ENCODE measurements at places on chromosomes 6 and 20.

DNA sequence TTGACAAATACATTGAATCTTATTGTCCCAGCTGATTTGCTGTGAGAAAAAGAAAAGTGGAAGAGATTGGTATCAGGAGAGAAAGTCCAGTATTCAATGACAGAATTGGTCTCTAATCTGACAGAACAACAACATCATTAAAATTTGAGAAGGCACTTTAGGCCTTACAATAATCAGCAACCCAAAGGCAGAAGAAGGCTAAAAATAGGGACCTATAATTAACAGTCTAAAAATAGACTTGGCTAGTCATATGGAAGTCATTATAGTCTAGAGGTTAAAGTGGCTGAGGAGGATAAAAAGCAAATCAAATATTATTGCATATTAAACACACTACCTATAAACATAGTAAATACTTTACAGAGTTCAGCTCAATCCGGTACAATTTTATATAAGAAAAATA, 393.6 kb upstream of the JAG1 start:
- DNase-seq: peak; percentile 29

- DNase-seq: no peak
Observed at GRCh38 chr6:127794405-127794804, 106.5 kb downstream of the THEMIS start.

DNA sequence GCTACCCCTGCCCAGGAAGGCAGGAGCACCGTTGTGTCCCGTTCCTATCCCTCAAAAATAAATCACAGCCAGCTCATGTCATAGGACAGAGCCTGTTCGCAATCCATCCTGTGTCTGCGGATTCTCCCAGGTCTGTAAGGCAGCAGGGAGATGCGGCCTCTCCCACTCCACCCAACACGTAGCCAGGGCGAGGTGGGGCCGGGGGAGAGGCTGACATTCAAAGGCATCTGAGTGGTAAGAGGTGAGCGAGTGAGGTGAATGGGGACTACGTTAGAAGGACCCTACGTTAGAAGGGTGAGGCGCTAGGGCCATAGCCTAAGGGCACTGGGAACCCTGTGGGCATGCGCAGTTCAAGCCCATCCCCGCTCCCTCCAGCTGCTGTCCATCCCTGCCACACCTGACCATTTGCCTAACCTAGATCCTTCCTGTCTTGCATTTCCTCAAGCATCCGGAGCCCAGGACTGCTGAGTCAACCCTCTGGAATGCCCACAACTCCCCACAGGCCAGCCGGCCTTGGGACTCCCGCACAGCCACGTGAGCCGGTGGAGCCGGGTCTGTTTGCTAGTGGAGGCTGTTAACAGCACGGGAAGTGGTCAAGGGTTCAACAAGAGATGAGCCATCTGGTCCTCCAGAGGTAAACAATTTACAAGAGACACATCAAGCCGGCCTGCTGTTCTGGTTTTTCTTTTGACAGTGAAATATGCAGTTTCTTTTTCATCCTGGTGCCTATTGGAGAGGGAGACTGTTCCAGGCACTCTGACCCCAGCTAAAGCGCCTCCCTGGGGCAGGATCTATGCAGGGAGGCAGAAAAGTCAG, 45.9 kb downstream of the RIPOR3 start:
- DNase-seq: peak; percentile 95

GRCh38 chr6:118298476-118299427, 249.3 kb upstream of the PLN start:
- DNase-seq: no peak

DNA sequence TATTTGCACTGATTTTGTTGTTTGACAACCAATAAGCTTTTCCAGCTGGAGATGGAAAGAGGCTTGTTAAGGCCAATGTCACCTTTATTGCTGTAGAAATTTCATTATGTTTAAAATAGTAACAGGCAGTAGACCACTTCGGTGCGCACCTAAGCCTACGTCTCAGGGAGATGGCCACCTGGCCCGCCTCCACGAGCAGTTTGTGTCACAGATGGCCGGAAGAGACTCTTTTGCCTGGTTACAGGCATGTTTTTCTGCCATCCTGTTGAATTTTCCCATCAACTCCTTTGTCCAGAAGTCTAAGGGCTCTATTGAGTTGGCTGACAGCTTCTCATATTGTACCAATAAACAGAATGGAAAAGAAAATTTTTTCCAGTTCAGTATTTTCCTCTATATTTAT, 51.0 kb downstream of the SLC9A8 start:
- no peak for DNase-seq

DNA sequence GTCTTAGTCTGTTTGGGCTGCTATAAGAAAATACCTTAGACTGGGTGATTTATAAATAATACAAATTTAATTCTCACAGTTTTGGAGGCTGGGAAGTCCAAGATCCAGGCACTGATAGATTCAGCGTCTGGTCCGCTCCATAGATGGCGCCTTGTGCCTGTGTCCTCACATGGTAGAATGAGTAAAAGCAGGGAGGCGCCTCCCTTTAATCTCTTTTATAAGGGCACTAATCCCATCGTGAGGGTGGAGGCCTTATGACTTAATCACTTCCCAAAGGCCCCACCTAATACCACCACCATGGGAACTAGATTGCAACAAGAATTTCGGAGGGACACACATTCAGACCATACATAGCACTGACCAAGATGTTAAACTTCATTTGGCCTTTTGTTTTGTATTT, 91.2 kb upstream of the TMEM181 start:
- no peak for DNase-seq

- DNase-seq: peak; percentile 79
Observed at GRCh38 chr20:44702776-44703175, 12.4 kb upstream of the CCN5 start.

DNA sequence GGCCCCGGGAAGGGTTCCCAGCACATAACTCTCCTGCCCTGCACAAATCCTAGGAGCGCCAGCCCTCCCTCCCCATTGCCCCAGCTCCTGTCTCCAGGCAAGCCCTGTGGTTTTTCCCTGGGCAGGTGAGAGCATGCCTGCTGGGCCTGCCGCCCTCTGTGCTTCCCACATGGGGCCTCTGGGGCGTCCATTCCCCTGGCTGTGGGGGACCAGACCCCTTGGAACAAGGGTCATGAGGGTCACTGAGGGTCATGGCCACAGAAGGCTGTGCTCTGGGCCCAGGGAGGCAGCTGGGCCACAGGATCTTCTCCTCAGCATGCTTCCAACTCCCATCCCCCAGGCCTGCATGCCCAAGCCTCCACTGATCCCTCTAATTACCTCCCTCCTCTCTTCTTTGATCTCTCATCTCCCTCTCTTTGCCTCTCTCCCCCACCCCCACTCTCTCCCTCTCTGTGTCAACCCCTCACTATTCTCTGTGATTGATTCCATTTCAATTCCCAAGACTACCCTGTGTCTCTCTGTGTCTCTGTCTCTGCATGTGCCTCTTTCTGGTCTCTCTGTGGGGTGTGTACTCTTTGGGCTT, 6.1 kb downstream of the MDFI start:
- DNase-seq: no peak

GRCh38 chr6:158703111-158703836, 53.4 kb downstream of the SYTL3 start:
- DNase-seq: no peak

GRCh38 chr6:71033890-71034289, 77.0 kb upstream of the B3GAT2 start:
- DNase-seq: no peak

- DNase-seq: peak; percentile 11
Observed at GRCh38 chr6:30238178-30238795, 25.1 kb upstream of the TRIM26 start.

- DNase-seq: no peak
Observed at GRCh38 chr6:70508953-70509352, 57.8 kb upstream of the SDHAF4 start.

DNA sequence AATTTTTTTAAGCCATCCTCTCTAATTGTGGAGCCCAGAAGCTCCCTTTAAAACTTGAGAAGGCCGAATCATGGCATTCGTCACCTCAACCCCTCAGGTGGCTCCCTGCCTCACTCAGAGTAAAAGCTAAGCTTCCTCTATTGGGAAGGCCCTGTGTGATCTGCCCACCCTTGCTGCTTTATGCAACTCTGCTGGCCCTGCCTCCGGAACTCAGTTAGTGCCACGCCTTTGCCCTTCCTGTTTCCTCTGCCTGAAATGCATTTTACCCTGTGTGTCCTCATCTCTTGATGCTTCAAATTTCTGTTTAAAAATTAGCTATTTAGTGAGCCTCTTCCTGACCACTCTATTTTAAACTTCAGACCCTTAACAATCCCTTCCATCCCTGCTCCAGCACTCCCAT, 5.7 kb downstream of the PACRG start:
- DNase-seq: no peak

- no peak for DNase-seq
Observed at GRCh38 chr6:16355699-16356446, 117.5 kb downstream of the GMPR start.

DNA sequence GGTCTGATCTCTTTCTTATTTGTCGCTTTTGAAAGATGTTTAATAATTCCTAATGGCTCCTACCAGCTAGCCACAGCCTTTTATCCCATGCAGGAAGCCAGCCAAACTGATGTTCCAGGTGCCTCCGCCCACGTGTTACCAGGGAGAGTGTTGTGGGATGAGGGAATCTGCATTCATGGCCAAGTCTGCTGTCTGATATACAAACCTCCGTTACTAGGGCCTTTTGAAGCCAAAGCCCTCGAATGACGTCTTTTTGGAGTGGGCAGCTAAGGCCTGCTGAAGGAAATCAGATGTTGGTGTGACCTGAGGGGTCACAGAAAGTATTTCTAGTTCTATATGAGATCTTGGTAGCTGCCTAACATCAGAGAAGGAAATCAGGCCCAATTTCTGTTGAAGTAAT, 21.3 kb downstream of the STK35 start:
- no peak for DNase-seq

DNA sequence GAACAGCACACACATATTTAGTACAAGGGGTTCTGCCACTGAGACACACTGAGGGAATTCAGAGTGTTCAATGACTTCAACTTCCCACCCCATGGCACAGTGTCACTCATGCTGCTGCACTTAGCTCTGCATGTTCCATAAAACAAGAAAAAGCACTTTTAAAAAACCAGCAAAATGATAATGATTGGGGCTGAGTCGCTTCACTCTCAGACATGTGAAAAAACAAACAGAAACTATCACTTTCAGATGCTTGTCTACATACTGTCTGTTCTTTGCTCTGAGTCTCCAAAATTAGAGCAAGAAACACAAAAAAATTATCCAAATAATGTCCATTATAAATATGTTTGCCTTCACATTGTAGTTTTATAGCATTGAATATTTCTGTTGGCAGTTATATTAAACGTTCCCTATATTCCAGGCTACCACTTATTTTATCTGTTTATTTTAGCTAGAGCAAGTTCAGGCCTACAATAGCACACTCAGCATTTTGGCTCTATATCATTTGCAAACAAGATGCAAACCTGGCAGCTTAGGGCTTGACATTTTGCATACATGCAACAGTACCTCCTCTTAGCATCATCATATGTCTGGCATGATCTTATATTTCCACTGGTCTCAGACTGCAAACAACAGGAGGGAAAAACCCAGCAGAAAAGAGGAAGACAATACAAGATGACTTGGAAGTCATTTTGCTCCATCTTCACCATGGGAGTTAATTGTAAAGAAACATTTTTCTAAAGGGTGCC, 398.8 kb downstream of the HACE1 start:
- DNase-seq: no peak

DNA sequence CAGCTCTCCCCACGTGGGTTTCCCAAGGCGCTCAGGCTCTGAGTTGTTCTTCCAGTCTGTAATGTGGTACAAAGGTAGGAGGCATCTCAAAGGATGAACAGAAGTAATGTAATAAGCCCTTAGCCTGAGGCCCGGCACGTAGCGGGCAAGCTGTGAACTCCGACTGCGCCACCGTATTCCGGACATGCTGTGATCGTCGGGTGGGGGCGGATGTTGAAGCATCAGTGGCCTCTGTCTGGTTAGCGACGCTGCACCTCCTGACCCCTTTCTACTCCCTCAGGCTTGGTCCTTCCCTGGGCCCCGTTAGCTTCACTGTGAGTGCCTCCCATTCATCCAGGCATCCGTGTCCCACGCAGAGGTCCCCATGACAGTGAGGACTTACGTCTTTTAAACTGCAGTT, 151.7 kb downstream of the ERMARD start:
- no peak for DNase-seq

DNA sequence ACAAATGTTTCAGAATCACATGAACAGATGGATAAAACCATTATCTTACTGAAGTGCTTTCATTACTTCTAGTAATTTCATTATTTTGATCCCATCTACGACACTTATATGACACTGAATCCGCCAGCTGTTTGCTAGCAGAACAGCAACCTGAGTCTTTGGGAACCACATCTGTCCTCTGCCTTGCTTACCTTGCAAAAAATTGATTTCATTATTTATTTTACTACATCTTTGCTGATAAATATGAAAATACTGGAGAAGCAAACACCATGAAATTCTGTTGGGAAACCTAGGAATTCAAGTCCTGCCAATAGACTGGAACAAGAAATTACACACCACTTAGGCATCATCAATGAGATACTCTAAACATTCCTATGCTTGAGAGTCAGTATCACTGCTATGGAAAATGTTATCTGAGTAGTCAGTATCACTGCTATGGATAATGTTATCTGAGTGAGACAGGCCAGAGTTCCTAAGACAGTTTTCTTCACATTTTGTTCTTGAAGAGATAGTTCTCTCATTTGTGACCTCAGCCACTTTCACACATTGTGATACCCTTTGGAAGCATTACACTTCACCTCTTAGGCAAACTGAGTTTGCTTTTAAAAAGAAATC, 91.9 kb downstream of the PDE10A start:
- no peak for DNase-seq

DNA sequence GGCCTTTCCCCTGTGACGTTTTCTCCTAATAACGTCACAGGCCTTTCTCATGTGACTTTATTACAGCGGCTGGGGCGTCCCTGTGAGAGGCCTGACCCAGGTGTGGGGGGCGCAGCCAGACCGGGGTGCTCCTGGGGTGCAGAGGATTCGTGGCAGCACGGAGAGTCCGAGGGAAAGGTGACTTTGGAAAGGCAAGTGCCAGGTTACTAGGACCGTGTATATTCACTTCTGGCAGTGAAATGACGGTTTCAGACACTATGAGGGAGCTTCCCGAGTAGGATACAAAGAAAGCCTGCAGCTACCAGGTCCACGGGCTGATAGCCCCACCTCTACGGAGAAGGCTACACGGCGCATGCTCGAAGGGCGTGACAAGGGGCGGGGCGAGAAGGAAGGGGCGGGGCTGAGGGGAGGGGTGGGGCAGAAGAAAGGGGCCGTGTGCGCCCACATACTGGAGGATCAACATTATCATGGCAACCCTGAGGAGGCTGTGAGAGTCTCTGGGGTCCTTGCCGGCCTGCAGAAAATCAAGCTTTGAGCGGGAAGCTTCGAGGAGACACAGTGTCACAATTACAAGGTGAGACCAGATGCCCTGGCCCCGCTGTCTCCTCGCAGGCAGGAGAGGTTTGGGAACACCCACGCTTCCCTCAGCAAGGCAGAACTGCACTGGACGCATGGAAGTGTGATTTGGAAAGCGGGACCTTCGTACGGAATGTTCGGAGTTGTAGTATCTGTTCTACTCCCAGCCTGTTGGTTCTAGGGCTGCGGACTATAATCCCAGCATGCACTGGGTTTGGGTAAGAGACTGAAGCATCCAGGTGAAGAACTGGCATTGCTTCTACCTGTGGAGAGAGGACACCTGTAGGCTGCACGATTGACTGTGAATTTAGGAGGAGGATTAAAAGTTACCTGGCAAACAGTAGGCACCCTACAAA, 54.4 kb upstream of the ZNF337 start:
- peak; percentile 13 for DNase-seq
